ENCODE measurements at places on chromosomes 1 and 21.

- no peak for DNase-seq
These were observed 670 bp downstream of the ST3GAL3 start for GRCh38 chr1:43708002-43708410.

DNA sequence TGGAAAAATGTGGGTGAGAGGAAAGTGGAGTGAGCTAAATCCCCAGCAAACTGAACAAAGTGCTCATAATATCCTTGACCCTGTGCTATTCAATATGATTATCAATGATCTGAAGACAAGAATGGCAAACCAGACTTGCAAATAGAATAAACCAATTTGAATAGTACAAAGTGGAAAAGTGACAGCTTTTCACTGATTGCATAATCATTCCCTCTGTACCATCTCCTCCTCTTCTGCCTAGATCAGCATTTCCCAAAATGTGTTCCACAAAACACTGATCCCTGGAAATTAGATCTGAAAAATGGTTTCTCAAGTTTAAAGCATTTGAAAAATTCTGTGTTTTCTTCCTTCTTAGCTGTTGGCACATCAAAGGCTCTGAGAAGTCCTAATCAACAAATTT lies 8.1 kb downstream of the MTF1 start:
- no peak for DNase-seq

DNA sequence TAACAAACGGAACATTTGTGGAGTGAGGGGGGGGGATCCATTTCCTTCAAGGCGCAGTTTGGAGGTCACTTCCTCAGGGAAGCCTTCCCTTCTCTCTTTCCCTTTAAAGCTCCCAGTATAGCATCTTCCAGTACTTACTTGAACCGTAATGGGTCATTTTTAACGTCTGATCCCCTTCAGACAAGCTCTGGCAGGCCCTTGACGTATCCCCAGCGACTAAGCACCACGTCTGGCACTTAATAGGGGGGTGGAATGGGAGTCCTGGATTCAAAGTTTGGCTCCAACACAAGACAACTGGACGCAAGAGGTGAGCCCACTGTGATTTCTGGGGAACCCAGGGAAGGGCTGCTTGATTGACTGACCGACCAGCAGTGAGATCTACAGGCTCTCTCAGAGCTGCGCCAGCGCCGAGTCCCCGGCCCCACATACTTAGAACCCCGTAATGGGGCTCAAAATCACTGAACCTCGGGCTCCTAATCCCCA lies 441 bp downstream of the YARS1 start:
- no peak for DNase-seq

DNA sequence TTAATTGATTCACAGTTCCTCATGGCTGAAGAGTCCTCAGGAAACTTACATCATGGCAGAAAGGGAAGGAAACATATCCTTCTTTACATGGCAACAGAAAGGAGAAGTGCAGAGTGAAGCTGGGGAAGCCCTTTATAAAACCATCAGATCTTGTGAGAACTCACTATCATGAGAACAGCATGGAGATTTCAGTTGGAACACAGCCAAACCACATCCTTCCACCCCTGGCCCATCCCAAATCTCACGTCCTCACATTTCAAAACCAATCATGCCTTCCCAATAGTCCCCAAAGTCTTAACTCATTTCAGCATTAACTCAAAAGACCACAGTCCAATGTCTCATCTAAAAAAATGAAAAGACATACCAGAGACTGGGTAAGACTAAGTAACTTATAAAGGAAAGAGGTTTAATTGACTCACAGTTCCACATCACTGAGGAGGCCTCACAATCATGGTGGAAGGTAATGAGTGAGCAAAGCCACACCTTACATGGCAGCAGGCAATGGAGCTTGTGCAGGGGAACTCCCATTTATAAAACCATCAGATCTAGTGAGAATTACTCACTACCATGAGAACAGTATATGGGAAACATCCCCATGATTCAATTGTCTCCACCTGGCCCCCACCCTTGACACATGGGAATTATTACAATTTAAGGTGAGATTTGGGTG lies 105.2 kb downstream of the MRPL39 start:
- DNase-seq = peak; percentile 24

DNA sequence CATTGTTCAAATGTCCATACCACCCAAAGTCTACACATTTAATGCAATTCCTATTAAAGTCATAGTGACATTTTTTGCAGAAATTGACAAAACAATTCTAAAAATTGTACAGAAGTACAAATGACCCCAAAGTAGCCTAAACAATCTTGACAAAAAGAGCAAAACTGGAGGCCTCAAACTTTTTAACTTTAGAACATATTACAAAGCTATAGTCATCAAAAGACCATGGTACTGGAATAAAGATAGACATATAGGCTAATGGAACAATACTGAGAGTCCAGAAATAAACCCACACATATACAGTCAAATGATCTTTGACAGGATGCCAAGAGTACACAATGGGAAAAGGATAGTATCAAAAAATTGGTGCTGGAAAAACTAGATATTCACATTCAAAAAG lies 213.2 kb upstream of the SAMSN1 start:
- no peak for DNase-seq

DNA sequence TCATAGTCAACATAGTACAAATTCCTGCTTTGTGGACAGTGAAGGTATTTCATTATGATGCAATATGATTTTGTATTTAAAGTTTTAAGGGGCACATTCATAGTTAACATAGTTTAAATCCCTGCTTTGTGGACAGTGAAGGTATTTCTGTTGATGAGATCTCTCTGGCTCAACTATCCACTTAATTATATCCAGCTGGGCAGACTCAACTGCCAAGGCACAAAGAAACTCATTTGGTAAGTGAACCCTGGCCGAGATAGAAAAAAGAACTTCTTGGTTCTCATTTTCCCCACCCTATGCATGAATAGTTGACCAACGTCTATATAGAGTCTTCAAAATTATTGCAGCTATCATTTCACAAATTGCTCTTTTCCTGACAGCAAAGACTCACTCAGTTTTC lies 1194.6 kb downstream of the NCAM2 start:
- DNase-seq = no peak

GRCh38 chr1:73821520-73821919 lies 376.5 kb downstream of the LRRIQ3 start:
- no peak for DNase-seq

GRCh38 chr1:231753313-231753712 lies 126.7 kb downstream of the DISC1 start:
- DNase-seq = no peak

DNA sequence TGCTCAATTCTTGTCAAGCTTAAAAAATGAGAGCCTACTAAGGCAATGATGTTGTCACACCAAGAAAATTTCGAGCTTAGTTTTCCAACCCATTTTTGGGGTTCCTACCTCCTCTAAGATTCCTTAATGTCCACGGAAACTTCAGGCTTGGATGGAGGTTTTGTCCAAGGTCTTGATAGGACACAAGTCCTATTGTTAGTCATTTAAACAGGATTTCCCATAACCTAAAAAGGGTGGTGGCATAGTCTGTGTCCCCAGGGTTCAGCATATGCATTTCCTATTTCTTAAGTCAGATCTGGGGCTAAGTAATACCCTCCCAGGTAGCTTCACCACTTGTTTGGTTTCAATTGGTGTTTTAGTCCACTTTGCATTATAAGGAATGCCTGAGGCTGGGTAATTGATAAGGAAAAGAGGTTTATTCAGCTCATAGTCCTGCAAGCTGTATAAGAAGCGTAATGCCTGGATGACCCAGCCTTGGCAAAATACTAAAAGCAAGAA lies 10.9 kb upstream of the PADI2 start:
- no peak for DNase-seq
